ENCODE measurements at places on chromosomes 1 and 21.
A peak's percentile ranks its signal among the peaks of the same experiment; 100 is the strongest.

GRCh38 chr1:66300972-66301451 lies 232.9 kb upstream of the SGIP1 start:
- peak; percentile 49 for DNase-seq

DNA sequence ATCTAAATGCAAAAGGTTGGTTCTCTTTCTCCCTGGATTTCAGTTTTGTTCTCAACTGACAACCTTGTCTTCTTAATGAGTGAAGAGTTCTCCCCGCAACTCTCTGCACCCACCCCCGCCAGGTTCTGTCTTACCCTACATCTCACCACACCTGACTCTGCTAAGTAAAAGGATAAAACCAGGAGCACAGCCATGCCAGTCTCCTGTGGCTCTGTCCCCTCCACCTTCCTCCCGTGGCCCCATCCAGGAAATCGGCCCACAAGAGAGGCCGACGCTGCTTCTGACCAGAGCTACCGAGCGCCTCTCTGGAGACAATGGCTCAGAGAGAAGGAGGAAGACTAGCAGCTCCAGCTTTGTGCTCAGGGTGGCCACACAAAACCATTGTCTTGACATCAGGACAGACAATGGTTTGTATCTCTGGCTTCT lies 72.2 kb downstream of the PLEKHA6 start:
- DNase-seq = no peak

- DNase-seq = no peak
Measured at GRCh38 chr1:1398677-1399186, 403 bp downstream of the CCNL2 start.

DNA sequence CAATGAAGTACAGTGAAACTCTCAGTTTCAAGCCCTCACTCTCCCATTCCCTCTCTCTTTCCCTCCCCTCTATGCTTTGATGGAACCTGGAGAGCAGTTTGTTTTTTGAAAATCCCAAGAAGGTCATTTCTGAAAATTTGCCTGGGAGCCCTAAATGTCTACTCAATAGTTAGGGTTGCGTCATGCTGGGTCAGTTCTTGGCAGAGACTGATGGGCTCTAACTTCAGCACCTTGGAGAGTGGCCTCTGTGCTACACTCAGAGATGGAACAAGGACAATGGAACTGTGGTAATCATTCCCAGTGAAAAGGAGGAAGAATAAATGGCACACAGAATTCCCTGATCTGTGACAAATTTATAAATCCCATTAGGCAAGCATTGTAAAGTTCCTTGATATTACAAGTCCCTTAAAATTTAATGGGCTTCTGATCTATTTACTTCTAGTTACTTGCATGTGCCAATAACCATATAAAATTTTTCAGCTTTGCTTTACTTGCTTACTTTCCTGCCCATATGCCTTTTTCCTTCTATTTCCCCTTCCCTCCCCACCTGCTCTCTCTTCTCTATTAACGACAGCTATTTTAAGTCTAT lies 182.9 kb upstream of the KCND3 start:
- peak; percentile 49 for DNase-seq

GRCh38 chr1:110192541-110192940 lies 17.6 kb upstream of the KCNC4 start:
- no peak for DNase-seq
